ENCODE measurements at places on chromosomes 1 and 21. TPM values are rescaled to one million over a fixed set of nuclear protein-coding genes. Genes with fewer than 3 reads are reported as not detected.

Gene CNIH4
- total RNA-seq, result 55.5 TPM

Gene KRTAP19-3
- total RNA-seq, result not detected

Gene RYR2
- total RNA-seq, result 75.9 TPM

- DNase-seq, result no peak
Measured at GRCh38 chr1:9374748-9375341, 82.2 kb downstream of the SPSB1 start.

DNA sequence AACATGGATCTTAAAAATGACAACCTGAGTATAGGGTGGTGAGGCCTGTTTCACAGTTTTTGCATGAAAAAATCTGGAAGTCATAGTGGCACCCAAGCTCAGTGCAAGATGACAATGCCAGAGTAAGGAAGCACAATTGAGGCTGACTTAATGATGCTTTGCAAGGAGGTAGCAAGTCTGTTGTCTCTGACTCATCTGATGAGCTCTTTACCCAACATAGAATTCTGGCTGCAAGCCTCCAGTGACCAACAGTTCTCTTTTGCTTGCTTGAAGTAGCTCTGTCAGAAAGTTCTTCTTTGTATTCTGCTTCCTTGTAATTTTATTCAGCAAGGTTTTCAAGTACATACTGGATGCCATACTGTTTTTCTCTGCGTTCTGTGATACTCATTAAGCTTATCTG is 117.1 kb downstream of the FOXD2 start:
- no peak for DNase-seq

DNA sequence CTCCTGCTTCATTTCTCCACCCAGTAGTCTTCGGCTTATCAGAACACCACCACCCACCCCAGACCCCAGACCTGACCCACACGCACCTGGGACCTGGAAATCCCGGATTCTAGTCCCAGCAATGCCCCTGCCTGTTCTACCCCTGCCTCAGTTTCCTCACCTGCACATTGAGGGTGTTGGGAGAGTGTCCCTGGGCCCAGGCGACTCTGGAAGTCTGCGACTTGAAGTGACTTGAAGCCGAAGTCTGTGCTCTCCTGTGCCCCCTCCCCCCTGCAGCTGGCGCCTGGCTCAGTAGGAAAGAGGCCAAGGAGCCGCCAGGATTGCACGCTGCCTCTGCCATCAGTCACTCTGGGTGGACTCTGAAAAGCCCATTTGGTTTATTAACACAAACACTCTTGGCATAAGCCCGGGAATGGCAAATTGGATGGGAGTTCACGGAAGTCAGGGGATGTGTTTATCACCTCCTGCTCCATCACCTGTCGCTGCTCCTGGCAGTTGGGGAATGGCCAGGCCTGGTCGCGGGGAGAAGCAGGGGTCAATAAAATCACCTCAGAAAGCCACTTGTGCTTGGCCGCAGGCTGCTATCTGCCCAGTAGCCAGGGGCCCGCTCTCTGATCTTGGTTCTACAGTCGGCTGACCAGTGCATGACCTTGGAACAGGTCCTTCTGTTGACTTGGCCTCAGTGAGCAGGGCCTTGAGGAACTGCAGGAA is 132.7 kb downstream of the ACTL8 start:
- no peak for DNase-seq

Measured in thoracic aorta (tissue), 2 donors.